ENCODE measurements at places on chromosomes 12 and 14.

GRCh38 chr12:20646239-20646827 is 48.8 kb upstream of the SLCO1C1 start:
- ATAC-seq = no peak

GRCh38 chr12:16350682-16351081 is 3.2 kb downstream of the MGST1 start:
- no peak for ATAC-seq

GRCh38 chr12:104942075-104942474 is 16.0 kb downstream of the SLC41A2 start:
- no peak for ATAC-seq

GRCh38 chr14:51901475-51902024 is 41.1 kb downstream of the GNG2 start:
- no peak for ATAC-seq

GRCh38 chr12:42698213-42698612 is 108.7 kb upstream of the PRICKLE1 start:
- no peak for ATAC-seq

GRCh38 chr12:48687592-48687991 is 5.6 kb upstream of the KANSL2 start:
- peak; percentile 92 for ATAC-seq

DNA sequence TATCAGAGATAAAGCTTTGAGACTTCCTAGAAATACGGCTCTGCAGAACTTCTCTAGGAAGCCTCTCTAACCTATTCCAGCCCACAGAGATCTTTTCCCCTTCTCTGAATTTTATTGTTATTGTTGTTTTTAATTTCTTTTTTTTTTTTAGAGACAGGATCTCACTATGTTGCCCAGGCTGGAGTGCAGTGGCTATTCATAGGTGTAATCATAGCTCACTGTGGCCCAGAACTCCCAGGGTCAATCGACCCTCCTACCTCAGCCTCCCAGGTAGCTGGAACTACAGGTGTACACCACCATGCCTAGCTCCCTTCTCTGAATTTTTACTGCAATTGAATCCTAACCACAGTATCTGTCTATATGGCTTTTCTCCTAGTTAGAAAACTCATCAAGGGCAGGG is 19.6 kb downstream of the SLC7A8 start:
- ATAC-seq = no peak

GRCh38 chr14:86936556-86936955 is 1056.4 kb downstream of the GALC start:
- ATAC-seq = no peak

DNA sequence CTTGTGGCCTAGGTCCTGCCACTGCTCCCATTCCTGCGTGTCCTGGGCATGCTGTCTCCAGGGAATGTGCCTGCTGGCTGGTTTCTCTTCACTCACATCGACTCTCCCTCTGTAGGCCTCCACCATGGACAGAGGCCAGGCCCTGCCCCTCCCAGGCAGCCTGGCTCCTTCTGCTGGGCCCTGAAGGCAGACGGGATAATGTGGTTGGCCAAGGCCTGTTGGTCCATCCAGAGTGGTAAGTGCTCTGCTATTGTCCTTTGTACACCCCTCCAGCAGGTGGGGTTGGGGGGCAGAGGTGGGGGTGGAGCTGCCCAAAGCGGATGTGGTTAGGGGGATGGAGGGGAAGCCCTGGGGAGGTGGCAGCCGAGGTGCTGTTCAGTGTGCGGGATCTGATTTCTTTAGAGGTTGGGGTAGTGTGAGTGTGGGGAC is 9.5 kb upstream of the NR4A1 start:
- peak; percentile 34 for ATAC-seq

DNA sequence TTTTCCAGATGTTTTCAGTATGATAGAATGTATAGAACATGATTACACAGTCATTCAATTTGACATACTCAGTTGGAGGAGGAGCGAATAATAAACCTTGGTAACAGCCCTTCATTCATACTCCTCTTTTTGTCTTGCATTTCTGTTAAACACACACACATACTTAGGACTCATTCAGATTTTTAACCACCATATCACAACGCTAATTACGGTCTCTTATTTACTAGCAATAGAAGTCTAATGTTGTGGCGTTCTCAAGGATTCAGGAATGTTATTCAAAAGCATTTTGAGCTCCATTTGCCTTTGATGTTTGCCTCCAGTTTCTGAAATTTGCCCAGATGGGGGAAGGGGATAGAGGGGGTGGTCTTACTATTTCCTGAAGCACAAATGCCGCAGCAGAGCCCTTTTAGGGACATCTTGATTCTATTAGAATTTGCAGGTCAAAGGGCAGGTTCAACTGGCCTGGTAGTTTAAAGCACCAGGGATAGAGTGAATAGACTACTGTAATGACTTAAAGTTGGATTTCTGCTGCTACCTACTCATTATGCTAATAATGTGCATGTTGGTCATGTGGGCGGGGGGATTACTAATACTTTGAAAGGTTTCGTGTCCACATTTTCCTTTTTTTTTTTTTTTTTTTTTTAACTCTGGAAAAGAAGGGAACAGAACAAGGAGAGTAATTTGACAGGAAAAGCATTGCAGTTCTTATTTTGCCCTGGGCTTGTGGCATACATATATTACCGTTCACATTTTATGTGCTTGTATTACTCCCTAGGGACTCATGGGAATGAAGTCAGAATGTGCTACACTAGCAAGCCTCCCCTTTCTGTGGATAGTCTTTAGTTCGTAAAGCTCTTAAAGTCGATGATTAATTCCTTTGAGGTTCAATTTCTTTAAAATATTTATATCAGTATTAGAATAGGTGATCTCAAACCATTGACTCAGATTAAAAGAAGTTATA is 226.8 kb downstream of the FBXL14 start:
- ATAC-seq = no peak

DNA sequence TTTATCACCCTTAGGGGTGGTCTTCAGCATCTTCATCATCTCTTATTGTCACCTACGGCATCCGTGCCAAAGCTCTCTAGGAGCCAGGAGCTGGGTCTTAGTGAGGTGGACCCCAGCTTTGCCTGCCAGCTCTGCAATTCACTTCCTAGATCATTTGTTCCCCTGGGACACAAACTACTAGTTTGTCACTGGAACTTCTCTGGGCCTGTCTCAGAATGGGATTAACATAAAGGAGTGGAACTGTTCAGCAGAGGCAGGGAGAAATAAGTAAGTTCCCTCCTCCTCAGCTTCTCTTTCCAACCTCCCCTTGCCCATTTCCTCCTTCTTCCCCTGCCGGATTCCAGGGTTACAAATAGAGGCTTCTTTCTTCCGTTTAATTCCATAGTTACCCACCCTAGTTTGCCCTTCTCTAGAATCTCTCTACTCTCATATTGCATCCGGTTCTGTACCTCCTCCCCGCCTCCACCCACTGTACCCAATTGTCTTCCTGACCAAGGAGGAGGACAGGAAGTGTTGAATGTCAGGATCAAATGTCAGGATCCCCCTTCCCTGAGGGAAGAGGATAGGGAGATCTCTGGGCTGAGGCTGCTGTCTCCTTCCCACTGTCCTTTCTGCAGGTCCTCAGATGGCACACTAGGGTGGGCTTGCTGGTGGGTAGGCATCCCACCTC is 25.0 kb downstream of the LARP4 start:
- ATAC-seq = no peak

- no peak for ATAC-seq
Observed at GRCh38 chr14:70838076-70838475, 28.8 kb upstream of the MAP3K9 start.

- peak; percentile 45 for ATAC-seq
Observed at GRCh38 chr14:70821584-70822529, 12.5 kb upstream of the MAP3K9 start.

- ATAC-seq = peak; percentile 95
Observed at GRCh38 chr12:56581418-56582145, 48.5 kb downstream of the BAZ2A start.

- ATAC-seq = peak; percentile 81
Observed at GRCh38 chr12:113174461-113175384, 10.6 kb downstream of the DDX54 start.

- no peak for ATAC-seq
Observed at GRCh38 chr14:64605926-64606685, 56.3 kb downstream of the PPP1R36 start.

GRCh38 chr12:24416423-24417109 is 467.1 kb upstream of the SOX5 start:
- ATAC-seq = no peak

- no peak for ATAC-seq
Observed at GRCh38 chr12:109927622-109928021, 27.5 kb downstream of the TCHP start.

GRCh38 chr12:50212071-50212467 is 44.9 kb upstream of the CERS5 start:
- no peak for ATAC-seq

GRCh38 chr12:87756721-87757120 is 272.5 kb downstream of the C12orf50 start:
- ATAC-seq = no peak

GRCh38 chr12:12810553-12811021 is 2.6 kb upstream of the DDX47 start:
- ATAC-seq = no peak

- no peak for ATAC-seq
Observed at GRCh38 chr14:92511453-92512238, 1.9 kb upstream of the RIN3 start.

DNA sequence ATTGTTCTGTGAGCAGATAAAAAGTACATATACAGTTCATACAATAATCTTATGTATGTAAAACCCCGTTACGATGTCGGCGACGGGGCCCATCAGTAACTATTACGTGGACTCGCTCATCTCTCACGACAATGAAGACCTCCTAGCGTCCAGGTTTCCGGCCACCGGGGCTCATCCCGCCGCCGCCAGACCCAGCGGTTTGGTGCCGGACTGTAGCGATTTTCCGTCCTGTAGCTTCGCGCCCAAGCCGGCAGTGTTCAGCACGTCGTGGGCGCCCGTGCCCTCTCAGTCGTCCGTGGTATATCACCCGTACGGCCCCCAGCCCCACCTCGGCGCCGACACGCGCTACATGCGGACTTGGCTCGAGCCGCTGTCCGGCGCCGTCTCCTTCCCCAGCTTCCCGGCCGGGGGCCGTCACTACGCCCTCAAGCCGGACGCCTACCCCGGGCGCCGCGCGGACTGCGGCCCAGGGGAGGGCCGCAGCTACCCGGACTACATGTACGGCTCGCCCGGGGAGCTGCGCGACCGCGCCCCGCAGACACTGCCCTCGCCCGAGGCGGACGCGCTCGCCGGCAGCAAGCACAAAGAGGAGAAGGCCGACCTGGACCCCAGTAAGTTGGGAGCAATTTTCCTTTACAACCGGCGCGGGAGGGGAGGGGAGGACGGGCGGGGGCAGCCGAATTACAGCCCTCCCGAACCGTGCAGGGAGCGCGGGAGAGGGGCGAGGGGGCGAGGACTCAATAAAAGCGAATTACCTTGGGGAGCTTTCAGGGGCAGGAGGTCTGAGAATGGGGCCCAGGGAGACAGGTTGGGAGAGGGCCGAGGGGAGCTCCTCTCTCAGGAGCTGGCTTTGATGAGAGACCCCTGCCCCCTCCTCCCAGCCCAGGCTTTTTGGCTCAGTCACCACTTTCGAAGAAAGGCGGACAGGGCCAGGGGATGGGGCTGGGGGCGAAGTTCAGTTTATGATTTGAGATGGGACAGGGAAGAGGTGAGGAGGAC is at the start of gene HOXC9:
TSS of gene HOXC9 (plus strand) at position 46 of the 999 bp plus-strand sequence. CDS start at position 74, 28 bp downstream.
- ATAC-seq = no peak

DNA sequence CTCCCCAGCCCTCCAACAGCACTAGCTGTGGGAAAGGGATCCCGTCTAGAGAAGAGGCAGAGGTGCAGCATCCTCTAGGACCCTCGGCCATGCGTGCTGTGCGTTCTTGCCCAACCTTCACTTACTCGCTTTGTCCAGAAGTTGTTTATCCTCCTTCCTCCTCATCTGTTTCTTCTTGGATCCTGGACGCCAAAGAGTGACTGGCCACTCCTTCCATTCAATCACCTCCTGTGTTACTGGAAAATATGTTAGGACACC is 140.5 kb downstream of the ZFP36L1 start:
- ATAC-seq = no peak

- no peak for ATAC-seq
Observed at GRCh38 chr14:83217492-83217891, 1683.8 kb upstream of the SEL1L start.

- no peak for ATAC-seq
Observed at GRCh38 chr14:54718046-54718445, 151.1 kb downstream of the SAMD4A start.

- no peak for ATAC-seq
Observed at GRCh38 chr14:64971491-64971942, 619 bp downstream of the RAB15 start.

DNA sequence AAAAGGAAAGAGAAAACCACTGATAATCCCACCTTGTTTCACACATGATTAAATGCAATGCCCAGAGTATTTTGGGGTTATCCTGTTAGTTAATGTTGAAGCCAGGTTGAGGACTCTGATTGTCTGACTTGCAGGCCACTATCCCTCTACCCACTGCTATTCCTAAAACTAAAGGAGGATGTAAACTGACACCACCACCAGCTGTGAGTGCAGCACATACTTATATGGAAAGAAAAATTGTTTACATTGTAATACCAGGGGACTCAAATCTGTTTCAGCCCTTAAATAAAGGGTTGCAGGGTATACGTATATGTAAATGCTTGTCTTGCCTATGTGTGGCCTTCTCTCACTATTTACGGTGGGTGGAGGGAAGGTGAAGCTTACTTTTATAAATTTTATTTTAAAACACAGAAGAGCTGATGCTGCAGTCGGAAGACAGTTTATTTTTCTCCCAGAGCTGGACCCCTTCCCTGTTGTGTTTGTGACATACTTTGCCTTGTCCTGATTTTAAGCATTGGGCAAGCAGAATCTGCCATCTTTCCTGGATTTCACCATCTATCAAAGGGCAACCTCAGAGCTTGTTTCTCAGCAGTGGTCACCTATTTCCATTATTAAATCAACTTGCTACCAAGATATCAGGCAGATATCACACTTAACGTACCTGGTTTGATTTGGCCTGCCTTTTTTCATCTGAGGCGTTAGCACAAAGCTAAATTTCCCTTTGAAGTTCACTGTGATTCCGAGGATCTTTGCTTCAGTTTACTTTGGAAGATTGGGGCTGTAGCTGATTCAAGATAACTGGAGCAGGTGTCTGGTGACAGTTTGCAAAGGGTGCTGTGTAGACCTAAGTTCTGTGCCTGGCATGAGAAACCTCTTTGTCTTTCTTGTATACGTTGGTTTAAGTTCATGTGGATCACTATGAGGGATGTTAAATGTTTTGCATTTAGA is 25.2 kb downstream of the DAAM1 start:
- ATAC-seq = no peak

DNA sequence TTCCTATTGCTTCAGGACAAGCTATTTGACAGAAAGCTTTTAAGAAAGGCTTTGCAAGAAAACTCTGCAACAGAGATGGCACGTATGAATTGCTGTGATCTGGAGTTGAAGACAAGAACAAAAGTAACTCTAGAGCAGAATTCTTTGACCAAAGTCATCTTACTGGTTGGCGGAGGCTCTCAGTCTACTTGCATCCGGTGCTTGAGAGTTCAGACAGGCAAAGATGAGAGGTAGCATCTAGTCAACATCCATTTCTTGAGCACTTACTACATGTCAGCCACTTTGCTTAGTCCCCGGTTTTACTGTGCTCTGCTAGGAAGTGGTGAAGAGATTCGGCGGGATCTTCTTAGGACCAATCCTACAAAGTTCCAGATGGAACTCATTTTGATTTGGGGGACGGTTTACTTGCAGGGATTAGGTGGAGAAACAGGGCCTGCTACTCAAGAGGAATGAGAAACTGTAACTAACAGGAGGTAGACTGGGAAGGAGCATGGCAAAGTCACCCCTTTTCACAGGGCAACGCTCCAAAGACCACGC is 404 bp upstream of the CCDC91 start:
- no peak for ATAC-seq

- ATAC-seq = no peak
Observed at GRCh38 chr12:42213954-42214426, 24.1 kb downstream of the YAF2 start.

Measured in activated CD4-positive, CD25-positive, alpha-beta regulatory T cell treated with anti-CD3 and anti-CD28 coated beads, Interleukin-2, amount 50 U/mL, for 24 hours (primary cell).